Central memory CD4-positive, alpha-beta T cell (primary cell): ENCODE measurements at places on chromosomes 2 and 18.

- DNase-seq: no peak
Measured at GRCh38 chr2:152410165-152410597, 75.2 kb downstream of the FMNL2 start.

GRCh38 chr2:109521233-109522062 is 92.3 kb downstream of the SEPTIN10 start:
- no peak for DNase-seq

DNA sequence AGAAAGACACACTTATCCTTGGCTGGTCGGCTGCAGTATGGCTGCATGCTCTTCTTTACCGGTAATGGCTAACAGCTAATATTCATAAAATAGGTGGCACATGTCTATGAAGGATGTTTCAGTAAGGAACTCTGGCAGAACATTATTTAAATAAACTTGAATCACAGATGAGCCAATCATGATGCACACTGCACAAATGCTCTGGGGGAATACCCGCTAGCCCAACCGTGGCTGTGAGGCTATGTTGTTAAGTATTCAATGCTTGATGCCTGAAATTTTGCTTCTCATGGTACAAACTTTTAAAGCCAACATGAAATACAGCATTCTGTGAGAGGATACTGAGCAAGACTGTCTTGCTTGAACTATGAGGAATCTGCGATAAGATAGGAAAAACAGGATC is 505.8 kb downstream of the ZEB2 start:
- DNase-seq: no peak

DNA sequence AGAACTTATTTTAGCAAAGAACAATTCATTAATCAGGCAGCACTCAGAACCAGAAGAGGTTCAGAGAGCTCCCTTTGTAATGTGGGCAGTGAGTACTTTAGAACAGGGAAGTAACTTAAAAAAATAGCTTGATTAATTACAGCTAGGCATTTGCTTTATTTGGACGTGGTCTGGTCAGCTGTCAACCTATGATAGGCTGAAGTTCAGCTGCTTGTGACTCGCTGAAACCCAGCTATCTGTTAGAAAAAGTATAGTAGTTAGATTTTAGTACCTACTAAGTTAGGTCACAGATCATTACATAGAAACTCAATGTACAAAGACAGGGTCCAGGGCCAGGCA is 40.0 kb downstream of the PKDCC start:
- no peak for DNase-seq

- DNase-seq: no peak
Measured at GRCh38 chr2:173666171-173666888, 298.8 kb downstream of the SP3 start.
